GM12864 (cell line): ENCODE measurements at places on chromosomes 6 and 20.

DNA sequence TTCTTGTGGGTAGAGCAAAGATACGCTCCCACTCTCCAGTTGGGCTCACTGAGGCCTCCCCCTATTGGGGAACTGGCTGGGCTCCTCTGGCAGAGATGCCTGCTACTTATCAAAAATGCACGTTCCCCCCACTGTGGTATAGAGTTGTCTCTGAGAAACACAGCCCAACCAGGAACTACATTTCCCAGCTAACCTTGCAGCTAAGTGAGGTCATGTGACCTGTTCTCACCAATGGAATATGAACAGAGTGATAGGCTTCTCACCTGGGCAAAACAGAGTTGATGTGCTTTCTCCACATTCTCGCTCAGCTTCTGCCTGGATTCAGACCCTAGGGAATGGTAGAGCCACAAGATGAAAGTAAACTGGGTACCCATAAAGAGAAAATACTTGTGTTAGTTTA lies 49.1 kb upstream of the PTPRT start:
- DNase-seq = no peak

DNA sequence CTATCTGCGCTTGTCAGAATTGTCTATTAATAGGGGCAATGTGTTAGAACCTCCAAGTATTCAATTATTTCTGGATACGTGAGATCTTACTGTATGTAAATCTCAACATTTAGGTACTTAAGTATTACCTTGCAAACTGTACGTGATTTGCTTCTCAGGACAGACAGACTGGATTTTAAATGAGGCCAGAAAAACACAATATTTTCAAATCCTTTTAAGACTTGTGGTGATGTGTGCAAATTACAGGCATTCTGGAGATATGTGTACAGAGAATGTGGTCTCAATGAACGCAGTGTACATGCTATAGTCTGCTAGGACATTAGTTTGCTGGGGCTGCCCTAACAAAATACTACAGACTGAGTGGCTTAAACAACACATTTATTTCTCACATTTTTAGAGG lies 16.9 kb downstream of the CCR6 start:
- DNase-seq = no peak

- no peak for DNase-seq
Measured at GRCh38 chr6:54308289-54308985, at the start of gene TINAG. TSS of gene TINAG (plus strand) at chr6:54308441. CDS start at chr6:54308551, 110 bp downstream.

DNA sequence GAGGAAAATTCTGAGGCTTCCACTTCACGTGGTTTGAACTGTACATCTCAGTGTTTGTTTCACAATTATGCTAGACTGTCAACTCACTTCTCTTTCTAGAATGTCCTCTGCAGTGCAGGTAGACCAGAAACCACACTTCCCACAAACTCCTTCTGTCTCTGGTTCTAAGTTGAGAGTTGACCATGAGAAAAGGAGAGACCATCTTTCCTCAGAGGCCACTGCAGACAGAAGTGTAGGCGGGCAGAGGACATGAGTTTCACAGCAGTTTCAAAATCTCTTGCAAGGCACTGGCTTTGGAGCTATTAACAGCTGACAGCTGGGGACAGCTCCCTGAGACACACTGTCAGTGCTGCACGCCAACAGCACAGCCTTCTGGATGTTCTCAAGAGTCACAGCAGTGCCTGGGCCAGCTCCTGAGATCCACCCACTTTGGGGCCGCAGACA lies 55.4 kb upstream of the MOXD1 start:
- peak; percentile 76 for DNase-seq

- no peak for DNase-seq
Measured at GRCh38 chr6:168684471-168684870, 243.5 kb downstream of the SMOC2 start.

DNA sequence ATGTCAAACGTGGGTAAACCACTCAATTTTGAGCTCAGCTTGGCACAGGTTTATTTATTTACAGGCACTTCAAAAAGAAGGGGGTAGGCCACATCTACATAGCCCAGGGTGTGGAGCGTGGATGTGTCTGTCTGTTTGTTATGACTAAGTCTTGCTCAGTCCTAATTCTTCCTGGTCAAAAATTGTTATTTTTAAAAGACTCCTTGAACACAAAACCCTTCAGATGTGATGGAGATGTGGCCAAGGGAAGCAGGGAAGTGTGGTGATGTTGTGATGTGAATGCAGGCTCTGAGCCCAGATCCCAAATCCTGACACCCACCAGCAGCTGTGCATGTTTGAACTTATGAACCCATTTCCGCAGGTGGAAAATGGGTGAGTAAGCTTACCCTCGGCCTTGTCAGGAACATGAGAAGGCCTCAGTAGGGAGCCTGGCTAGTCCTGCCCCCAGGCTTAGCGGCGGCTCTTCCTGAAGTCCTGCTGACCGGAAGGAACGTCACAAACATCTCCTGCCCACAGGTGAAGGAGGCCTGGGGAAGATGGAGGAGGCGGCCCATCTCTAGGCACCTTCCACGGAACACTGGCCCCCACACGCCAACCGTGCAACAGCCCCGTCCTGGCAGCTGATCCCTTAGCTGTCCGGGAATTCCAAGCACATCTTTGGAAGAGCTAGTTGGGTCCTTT lies 119.7 kb downstream of the MYLK4 start:
- no peak for DNase-seq

GRCh38 chr6:127933852-127934840 lies 33.3 kb upstream of the THEMIS start:
- no peak for DNase-seq

DNA sequence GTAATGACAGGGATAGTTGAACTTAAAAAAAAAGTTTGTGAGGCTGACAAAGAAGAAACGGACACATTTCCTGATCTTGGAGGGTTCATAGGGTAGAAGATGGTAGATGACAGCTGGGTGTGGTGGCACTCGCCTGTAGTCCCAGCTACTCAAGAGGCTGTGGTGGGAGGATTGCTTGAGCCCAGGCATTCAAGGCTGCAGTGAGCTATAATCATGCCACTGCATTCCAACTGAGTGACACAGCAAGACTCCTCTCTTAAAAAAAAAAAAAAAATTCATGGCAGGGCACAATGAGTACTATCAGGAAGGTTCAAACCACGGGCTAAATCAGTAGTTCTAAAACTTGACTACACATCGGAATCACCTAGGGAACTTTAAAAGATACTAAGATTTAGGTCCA lies 2.0 kb upstream of the MICA start:
- DNase-seq = no peak

- no peak for DNase-seq
Measured at GRCh38 chr20:22604815-22605214, 20.4 kb upstream of the FOXA2 start.

- DNase-seq = no peak
Measured at GRCh38 chr6:138695193-138695592, 78.4 kb upstream of the CCDC28A start.

DNA sequence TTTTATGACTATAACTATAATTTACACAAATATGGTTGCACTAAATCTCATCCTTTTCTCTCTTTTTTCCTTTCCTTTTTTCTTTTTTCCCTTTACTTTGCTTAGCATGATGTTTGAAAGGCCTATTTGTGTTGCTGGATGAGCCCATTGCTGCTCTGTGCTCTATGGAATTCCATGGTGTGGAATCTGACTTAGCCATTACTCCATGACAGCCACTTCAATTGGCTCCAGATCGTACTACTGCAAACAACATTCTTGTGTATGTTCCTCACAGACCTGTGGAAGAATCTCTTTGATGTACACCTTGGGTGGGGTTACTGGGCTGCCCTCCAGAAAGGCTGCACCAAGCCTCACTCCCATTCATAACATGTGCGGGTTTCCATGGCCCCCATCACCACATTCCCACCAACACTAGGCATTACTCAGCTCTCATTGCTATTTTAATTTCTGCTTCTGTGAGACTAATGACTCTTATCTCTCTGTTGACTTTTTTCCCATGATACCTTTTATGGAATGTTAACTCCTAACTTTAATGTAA lies 979.0 kb downstream of the KIF16B start:
- no peak for DNase-seq

DNA sequence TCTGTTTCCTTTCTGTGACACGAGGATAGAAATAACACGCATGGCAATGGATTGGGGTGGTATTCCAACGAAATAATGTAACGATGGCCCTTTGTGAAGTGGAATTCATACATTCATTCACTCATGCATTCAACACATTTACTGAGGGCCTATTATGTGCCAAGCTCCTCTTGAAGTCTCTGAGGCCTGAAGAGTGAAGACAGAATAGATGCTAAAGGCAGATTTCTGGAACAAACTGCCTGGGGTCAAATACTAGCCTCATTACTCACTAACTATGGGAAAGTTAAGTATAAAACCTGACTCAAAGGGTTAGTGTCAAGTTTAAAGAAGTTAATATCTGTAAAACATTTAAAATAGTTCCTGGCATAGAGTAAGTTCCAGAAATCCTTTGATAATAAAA lies 279.6 kb upstream of the SULF2 start:
- DNase-seq = no peak
